ENCODE measurements at places on chromosomes 16 and 17. TPM values are rescaled to one million over a fixed set of nuclear protein-coding genes. Genes with fewer than 3 reads are reported as not detected.

GRCh38 chr17:75487351-75488070 lies 27.8 kb downstream of the CASKIN2 start:
- DNase-seq: no peak

GRCh38 chr17:33076979-33077378 lies 85.3 kb downstream of the SPACA3 start:
- no peak for DNase-seq

DNA sequence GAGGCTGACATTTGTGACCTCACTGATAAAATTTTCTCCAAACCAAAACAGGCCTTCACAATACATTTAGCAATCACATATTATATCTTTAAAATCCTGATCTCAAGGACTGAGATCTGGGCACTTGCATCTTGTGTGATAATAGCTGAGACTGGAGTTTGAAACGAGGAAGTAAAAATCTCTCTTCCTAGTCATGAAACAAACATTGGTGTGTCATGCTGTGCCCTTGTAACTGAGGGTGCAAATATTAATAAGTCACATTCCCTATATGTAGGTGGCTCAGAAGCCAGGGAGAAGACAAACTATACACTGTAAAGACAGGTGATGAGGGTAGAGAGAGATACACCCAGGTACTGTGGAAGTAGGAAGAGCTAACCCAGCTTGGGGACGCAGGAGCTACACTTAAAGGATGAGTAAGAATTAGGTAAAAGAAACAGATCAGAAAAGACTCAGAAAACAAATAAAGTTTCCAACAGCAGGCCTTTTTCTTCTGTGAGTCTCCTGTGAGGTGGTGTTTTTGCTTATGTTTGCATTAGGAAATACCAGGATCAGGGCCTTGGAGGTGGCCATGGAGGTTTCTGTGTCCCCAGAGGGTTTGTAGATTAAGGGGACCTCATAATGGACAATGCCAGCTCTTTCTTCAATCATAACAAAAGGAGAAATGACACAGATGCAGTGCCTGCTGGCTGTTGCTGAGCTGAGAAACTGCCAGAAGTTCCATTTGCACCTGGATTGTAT lies 335.7 kb downstream of the GRIN2A start:
- no peak for DNase-seq

GRCh38 chr17:42403150-42403549 lies 14.9 kb upstream of the STAT3 start:
- DNase-seq: peak; percentile 23

SHBG gene
- polyA plus RNA-seq: 4.6 TPM

DNA sequence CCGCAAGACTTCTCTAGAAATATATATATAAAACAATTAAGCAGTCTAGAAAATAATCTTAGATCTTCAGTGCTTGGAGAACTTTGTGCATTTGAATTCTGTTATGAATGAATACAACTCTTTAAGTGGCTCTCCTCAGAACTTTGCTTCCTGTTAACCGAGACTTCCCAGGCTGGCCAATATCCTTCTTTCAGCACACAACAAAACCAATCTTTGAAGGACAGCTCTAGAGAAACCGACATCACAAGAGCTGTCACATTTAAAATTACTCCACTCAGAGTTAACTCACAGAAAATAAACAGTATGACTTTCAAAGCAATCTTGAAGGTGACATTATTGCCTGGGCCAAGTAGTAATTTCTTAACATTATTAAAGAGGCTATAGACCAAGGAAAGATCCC lies 49.7 kb upstream of the ITGA2B start:
- no peak for DNase-seq

KRTAP1-5 gene
- polyA plus RNA-seq: not detected

CDH11 gene
- 3.0 TPM for polyA plus RNA-seq

DNA sequence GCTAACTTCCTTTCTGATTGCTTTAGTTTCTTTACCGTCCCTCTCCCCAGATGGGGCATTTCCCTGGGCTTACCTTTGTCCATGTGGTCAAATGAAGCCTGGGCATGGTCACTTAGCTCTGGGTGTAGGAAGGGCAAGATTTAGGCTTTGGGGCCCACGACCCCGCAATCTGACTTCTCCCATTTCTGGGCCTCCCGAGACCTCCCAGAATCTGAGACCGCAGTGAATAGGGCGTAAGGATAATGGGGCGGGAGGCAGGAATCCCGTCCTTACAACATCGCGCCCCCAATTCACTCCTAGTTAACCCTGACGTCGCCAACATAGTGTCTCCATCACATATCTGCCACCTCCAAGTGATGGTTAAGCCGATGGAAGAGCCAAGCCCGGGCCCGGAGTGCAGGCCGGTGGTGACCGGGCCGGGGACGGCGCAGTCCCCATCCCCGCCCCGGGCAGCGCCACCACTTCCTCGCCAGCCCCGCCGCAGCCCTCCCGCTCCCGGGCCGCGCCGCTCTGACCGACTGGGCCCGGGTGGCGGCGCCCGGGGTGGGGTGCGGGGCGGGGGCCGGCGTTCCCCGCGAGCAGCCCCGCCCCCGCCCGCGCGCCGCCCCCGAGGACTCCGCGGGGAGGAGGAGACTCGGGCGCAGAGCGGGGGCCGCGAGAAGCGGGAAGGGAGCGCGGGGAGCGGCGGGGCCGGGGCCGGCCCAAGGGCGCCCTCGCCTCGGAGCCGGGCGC lies at the start of gene RHBDL3:
Gene RHBDL3, plus strand, starts transcription at position 641 of the 732 bp plus-strand sequence. CDS start 358 bp downstream, outside the sequence.
- peak; percentile 68 for DNase-seq

DNA sequence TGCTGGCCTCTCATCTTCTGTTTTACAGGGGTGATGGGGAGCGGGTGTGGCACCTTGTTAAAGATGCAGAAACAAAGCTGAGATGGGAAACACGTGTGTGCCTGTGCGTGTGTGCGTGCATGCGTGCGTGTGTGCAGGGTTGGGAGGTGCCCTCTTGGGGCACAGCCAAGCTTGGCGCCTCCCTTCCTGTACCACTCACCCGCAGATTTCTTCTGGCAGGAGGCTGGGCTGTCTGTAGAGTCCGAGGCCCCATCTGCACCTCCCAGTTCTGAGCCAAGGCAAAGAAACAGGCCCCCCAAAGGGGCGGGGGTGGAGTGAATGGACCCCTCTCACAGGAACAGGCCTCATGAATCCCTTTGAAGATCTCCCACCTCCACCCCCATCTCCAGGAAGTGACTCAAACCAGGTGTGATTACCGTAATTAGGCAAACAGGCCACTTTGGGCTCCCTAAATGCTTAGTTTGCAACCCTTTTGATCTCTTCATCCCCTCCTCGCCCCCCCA lies 20.9 kb downstream of the TNS4 start:
- DNase-seq: no peak

ZNF624 gene
- 0.90 TPM for polyA plus RNA-seq

HOXB3 gene
- polyA plus RNA-seq: 12.1 TPM

- no peak for DNase-seq
These were observed 3.5 kb downstream of the RAB40C start for GRCh38 chr16:593406-593805.

- DNase-seq: no peak
These were observed 19.4 kb upstream of the WDR45B start for GRCh38 chr17:82667668-82668000.

NEURL4 gene
- 21.2 TPM for polyA plus RNA-seq

TIMP2 gene
- 72.1 TPM for polyA plus RNA-seq

GRCh38 chr16:84614623-84614967 lies 3.3 kb downstream of the COTL1 start:
- DNase-seq: no peak

DNA sequence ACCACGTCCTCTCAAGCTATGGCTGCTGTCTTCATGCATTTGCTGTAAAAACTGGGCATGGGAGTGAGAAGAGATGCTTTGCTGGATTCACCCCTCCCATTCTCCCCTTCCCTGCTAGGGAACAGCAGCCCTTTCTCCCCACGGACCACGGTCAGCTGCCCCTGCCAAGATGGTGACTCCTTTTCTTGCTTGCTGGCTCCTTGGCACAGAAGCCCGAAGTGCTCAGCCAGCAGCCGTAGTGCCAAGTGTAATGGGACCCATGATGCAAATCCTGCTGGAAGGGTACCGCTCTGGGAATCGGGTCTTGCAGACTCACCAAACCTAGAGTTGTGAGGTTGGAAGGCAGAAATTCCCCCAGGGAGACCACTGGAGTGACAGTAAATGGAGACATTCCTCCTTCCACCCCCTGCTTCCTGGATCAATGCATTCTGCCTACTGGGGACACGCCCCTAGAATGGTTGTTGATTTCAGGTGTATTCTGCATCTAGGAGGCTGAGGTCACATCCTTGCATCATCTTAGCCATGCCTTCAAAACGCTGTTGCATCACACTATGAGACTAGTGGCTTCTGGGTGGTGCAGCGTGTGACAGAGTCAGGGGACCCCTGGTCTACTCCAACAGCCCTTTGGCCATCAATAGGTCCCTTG lies 63.0 kb upstream of the CBX4 start:
- DNase-seq: no peak

DNA sequence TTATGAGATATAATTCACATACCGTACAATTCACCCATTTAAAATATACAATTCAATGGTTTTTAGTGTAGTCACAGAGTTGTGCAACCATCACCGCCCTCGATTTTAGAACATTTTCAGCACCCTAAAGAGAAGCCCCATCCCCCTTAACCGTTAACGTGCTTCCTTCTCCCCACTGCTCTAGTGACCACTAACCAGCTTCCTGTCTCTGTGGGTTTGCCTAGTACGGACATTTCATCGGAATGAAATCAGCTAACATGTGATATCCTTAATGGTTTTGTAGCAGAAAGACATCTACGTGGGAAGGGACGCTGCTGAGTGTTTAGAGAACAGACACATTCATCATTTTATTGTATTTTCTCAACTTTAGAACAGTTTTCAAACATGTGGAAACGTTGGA lies 80.8 kb upstream of the HSBP1 start:
- DNase-seq: no peak

- DNase-seq: peak; percentile 73
These were observed 126.3 kb downstream of the ZNF778 start for GRCh38 chr16:89343501-89344457.

DNA sequence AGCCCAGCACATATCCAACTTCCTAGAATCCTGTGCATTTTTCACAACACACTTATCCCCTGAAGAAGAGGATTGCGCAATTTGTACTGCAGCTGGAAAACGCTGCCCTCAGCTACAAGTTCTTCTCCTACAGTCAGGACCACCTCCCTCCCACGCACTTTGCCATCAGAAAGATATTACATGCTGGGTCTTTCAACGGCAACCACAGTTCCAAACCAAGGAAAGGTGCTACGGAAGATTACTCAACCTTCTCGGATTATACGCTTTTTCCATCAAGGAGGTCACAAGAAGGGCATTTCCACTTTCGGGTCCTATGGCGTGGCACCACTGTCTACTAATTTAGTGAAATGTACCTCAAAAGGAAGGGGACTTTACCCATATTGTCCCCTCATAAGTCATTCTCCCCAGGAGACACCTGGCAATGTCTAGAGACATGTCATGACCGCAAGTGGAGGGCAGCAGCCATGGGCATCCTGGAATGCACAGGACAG lies 35.2 kb downstream of the USP7 start:
- DNase-seq: no peak

DNA sequence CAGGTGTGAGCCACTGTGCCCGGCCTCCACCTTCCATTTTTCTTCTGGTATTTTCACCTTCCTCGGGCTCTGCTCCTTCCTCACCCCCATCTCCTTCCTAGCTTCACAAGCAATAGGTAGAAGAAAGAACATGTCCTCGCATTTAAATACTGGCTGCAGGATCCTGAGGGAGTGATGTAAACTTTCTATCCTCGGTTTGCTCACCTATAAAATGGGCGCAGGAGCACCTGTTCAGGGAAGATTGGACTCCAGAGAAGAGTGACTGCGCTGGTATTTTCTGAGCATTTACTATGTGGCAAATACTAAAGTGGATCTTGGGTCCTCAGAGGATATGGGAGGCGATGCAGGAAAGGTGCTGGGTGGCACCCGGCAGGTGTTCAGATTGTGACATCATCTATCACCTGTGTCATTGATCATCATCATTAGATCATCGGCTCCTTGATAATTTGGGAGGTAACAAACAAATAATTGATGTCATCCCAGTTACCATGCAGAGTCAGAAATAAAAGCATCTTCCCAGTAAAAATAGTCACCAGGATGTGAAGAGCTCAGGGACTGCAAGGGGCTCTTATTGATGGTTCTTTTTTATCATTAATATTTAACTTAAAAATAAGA lies 72.8 kb downstream of the FOXL1 start:
- DNase-seq: no peak
